ENCODE measurements at places on chromosomes 1 and 21.

GRCh38 chr1:30507016-30507312 is 216.4 kb downstream of the MATN1 start:
- no peak for DNase-seq

DNA sequence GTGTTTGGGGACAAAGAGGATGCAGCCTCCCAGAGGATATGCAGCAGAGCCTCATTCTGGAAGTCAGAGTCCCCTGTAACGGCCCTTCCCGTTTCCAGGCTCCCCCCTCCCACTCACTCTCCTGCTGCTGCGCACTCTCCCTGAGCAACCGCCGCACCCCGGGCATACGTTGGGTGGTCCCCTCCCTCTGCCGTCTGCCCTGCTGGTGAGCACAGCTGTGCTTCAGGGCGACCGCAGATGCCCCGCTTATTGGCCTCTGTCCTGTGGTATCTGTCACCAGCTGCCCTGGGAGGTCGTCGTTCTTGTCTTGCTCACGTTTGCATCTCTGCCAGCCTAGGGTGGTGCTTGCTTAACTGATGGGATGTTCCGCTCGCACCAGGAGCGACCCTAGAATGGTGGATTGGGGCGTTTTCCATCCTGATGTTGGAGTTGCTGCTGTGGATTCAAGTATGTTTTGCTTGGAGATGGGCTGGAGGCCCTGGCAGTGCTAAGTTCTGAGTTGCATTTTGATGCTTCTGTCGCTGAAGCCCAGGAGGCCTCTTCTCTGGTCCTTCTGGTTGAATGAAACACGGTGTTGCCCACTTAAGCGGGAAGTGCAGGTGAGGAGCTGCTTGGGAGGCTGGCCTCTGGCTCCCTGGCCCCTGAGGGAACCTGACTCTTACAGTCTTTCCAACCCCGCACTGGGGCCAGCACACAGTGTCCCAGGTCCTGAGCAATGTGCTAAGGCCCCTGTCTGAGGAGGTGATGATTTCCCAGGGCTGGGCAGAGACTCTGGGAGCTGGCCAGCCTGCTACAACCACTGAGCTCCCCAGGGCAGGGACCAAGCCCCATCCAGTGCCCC is 3.2 kb downstream of the TMEM201 start:
- DNase-seq: no peak

- DNase-seq: no peak
Observed at GRCh38 chr21:45167796-45168222, 93.4 kb downstream of the ADARB1 start.

GRCh38 chr1:51276286-51276685 is 40.2 kb downstream of the RNF11 start:
- no peak for DNase-seq

- DNase-seq: no peak
Observed at GRCh38 chr1:40023379-40023944, 17.1 kb upstream of the CAP1 start.

DNA sequence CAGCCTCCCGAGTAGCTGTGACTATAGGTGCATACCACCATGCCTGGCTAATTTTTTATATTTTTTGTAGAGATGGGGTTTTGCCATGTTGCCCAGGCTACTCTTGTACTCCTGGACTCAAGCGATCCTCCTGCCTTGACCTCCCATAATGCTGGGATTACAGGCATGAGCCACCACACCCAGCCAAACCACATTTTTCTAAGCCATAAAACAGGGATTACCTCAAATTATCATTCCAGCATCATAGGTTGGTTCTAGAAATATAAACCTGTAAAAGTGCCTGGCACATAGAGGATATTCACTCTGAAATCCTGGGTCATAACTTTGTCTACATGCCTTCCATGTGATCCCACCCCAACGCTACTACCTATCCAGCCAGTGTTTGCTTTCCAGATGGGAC is 59.4 kb upstream of the JAK1 start:
- no peak for DNase-seq

DNA sequence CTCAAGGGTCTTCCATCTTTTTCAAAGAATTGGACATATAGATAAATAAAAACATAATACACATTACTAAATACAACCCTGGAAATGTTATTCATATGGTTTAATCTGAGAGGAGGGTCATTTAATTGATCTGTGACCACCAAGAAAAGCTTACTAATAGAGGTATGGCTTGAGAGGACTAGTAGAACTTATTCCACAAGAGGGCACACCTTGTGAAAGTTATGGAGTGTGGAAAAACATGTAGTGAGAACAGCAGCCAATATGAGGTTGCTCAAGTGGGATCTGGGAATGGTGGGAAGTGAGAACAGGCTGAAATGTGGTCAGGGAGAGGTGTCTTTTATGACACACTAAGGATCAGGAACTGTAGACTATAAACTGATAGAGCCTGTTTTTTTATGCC is 973.5 kb upstream of the B3GALT2 start:
- DNase-seq: no peak

- DNase-seq: no peak
Observed at GRCh38 chr1:78339490-78339889, 151.3 kb upstream of the PTGFR start.

DNA sequence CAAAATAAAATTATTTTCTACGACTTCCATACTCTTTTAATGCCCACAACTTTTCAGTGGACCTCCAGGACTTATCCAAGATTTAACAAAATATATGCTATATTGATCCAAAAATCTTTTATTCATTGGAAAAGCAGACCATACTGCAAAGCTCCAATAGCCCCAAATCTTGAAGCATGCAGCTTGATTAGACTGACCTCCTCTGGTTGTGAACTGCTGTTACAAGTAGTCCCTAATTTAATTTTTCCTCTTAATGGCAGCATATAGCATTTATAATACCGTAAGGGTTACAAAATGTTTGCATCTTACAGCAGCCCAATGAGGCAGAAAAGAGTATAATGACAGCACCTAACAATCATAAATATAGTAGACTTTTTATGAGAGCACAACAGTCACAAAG is 49.8 kb downstream of the TPR start:
- no peak for DNase-seq

DNA sequence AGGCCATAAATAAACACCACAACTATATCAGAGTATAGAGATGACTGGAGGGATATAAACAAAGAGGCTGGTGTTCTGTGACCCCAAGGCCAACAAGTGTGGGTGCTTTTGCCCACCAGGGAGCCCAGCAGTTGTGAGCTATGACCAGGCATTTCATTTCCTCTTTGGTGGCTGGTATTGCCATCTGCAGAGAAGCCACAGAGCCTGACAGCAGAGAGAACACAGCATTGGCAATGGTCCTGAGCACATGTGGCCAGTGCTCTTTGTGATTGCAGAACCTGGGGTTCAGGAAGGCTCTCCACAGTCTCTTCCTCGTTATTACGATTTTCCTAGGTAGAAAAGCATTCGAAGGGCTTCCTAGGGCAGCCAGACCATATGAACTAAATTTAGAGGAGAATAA is 112.3 kb downstream of the TM2D1 start:
- DNase-seq: no peak

GRCh38 chr1:112887599-112888283 is 68.3 kb downstream of the SLC16A1 start:
- no peak for DNase-seq

DNA sequence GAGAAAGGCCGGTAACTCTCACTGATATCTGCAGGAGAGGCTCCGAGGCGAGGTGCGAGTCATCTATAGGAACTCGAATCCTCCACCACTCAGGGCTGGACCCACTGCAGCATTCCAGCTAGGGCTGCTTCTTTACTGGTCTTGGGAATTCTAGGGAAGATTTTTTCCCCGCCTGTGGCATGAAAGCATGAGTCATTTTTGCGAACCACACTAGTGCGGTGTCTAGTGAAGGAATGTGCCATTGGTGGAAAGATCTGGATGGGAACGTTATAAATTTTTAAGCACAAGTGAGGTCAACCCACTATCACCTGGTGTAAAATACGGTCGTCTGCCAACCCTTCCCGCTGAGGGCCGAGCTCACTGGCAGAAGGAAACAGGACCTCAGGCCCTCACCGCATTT is 49.7 kb downstream of the SYF2 start:
- DNase-seq: no peak

GRCh38 chr1:16073490-16074119 is at the start of gene FAM131C:
Gene FAM131C, minus strand, starts transcription at chr1:16073651. Its CDS starts 209 bp downstream, at chr1:16073442.
- no peak for DNase-seq

DNA sequence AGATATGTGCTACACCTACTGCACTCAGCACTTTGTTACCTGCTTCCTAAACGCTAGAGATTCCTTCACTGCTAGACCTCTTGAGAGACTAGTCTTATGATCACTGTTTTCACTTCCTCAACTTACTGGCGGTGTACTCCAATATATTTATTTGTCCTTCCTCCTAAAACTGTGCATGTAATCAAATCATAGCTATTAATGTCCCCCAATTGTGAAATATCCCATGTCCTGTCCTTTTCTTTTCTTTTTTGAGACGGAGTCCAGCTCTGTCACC is 3.4 kb downstream of the SOAT1 start:
- DNase-seq: no peak

DNA sequence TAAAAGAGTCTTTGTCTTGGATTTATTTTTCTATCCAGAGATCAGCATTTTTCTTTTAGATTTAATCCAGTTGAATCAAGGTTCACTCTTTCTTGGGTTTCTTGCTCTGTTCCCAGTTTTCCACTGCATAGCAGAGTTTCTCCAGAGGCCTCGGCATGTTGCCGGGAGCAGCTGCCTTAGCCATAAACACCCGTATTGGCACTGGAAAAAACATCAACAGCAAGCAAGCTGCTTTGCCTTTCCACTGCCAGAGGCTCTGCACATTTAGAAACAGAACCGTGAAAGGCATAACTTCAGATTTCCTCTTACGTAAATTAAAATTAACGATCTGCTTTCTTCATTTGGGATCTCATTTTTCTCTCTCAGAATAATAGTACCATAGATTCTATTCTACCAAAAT is 181.8 kb upstream of the L1TD1 start:
- DNase-seq: no peak

DNA sequence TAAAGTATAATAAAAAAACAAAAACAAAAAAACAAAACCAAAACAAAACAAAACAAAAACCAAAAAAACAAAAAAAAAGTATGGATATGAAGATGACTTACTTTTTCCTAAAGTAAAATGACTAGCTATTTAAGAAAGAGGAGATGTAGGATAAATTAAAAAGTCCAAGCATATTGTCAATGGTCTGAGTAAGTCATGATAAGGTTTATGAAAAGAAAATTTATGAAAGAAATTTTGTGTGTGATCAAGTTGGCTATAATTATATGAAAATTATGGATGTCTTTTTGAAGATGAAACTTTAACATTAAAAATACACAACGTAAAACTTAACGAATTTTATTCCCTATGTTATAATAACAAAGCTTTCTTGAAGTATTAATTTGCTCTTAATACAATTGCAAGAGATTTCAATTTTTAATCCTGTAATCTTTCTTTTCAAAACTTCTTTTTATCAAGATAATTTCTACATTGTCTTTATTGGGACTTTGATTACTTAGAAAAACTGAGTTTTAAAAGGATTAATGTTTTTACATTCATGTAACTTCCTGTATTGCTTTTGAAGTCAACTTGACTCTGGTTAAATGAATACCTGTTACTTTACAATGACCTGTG is 200.9 kb upstream of the IVNS1ABP start:
- DNase-seq: no peak

DNA sequence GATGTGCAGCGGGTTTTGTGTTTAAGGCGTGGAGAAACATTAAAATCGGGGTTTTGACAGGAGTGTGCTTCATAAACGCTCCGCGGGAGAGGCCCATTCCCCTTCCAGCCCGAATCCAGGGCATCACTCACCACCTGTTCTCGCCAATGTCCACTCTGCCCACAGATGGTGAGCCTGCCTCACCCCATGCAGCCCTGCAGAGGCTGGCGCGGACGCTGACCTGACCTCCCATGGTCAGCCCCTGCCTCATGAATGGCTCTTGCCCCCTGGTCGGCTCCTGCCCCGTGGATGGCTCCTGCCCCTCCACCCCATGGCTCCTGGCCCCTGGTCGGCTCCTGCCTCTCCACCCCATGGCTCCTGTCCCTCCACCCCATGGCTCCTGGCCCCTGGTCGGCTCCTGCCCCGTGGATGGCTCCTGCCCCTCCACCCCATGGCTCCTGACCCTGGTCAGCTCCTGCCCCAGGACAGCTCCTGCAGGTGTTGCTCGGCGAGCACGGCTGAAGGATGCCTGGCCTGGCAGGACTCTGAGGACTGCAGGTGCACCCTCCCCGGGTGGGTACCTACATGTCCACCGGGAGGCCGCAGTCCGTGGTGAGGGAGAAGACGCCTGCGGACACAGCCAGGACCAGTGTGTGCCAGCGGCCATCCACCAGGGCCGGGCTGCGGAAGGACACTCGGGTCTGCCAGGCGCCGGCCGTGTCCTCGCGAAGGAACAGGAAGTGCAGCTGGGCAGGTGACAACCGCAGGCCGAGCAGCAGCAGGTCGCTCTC is 6.7 kb downstream of the KRTAP10-1 start:
- DNase-seq: no peak

- no peak for DNase-seq
Observed at GRCh38 chr1:112458756-112459155, 50.0 kb upstream of the WNT2B start.

DNA sequence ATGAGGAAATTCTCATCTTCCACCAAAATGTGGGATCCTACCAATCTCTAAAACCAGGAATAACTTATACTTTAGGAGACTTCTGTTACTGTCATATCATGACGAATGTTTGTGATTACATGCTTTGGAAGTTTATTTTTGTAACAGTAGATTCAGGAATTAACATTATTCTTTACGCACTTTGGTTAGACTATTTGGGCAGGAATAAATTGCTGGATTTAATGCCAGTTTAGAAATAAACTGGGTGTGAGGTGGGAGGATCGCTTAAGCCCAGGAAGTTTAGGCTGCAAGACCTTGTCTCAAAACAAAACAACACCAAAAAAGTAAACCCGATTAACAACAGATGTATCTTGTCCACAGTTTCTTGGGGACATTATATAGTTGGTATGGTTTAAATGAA is 52.1 kb downstream of the MIGA1 start:
- DNase-seq: no peak

- DNase-seq: no peak
Observed at GRCh38 chr1:109367626-109368025, 30.1 kb downstream of the SORT1 start.

- no peak for DNase-seq
Observed at GRCh38 chr1:205111354-205111753, 10.4 kb downstream of the RBBP5 start.

DNA sequence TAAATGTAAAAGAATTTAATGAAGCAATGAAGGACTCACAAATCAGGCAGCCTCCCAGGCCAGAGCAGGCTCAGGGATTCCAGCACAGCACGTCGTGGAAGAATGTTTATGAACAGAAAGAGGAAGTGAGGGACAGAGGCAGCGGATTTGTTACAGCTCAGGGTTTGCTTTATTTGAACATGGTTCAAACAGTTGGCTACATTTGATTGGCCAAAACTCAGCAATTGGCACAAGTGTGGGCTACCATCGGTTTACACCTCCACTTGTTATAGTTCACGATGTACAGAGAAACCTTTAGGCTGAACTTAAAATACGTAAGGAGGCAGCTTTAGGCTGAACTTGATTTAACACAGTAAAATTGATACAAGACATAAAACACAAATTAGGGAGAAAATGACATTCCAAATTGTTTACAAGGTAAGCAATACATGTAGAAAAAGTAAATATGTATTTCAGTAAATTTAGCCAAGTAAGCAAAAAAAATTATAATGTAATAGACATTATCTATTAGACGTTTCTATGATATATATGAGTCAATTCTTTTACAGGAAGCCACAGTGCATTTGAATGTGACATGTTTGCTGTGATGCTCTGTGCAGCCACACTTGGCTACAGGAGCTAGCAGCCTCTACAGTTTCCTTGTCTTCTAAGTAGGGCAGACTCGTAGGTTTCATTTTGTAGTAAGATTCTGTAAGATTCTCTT is 126.5 kb downstream of the ADSS2 start:
- no peak for DNase-seq

Data from cerebellar nuclear complex (tissue), 1 donor.